Activated CD4-positive, CD25-positive, alpha-beta regulatory T cell (primary cell): ENCODE measurements at places on chromosomes 12 and 14.

DNA sequence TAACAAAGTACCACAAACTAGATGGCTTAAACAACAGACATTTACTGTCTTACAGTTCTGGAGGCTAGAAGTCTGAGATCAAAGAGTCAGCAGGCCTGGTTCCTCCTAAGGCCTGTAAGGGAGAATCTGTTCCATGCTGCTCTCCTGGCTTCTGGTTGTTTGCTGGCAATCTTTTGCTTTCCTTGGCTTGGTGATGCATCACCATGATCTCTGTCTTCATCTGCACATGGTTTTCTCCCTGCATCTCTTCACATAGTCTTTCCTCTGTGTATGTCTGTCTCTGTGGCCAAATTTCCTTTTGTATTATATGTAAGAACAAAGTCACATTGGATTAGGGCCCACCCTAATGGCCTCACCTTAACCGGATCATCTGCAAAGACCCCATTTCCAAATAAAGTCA, 168.5 kb downstream of the CAPZA3 start:
- DNase-seq, result no peak

DNA sequence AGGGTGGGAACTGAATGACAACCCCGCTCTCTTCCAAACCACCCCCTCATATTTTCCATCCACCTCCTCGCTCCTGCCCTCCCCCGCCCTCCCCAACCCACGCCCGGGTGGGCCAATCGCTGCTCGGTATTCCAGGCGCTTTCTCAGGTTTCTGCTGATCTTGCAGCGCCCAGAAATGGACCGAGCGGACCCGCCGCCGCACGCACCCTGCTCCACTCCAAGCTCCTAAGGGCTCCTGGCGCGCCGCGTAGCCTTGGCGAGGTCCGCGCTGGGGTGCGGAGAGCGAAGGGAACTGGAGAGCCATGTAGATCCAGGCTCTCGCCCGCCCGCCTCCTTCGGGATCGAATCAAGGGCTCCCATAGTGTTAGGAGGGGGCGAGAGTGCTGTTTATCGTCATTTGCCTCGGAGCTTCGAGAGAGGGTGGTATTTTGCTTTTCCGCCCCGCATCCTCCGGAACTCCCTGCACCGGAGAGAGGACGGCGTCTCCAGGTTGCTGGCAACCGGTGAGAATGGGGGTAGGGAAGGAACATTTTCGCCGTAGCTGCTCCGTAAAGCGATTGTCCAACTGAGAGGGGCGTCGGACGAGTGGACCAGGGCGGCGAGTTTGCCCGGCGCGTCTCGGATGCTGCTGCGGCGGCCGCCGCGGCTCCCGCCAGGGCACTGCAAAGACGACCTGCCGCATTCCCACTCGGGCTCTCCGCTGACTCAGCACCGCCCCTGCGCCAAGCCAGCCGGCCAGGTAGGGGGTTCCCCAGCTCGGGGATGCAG, at the start of gene KCNA1:
Gene KCNA1 (plus strand): TSS at position 172 of the 768 bp plus-strand sequence. CDS start 1,474 bp downstream, outside the sequence.
- DNase-seq, result no peak

- DNase-seq, result no peak
These were observed 36.3 kb downstream of the SDR9C7 start for GRCh38 chr12:56897844-56898361.

- DNase-seq, result no peak
These were observed 508.2 kb upstream of the ATP2B1 start for GRCh38 chr12:90216815-90217214.

GRCh38 chr14:100576091-100577085, 10.8 kb downstream of the BEGAIN start:
- DNase-seq, result no peak

GRCh38 chr14:103867523-103867953, 20.2 kb upstream of the PPP1R13B start:
- no peak for DNase-seq

DNA sequence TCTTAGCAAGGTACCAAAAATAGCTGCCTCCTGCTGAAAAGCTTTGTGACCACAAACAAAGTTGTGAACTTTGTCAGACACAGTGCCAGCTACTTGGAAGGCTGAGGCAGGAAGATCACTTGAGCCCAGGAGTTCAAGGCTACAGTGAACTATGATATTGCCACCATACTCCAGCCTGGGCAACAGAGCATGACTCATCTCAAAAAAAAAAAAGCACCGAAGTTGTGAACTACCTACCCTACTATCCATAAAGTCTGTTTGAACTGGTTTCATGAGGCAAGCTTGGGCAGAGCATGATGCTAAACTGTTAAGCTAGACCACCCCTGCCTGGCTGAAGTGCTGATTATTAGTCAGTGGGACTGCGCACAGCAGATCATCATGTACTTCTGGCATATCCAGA, 75.5 kb downstream of the RAD52 start:
- no peak for DNase-seq

GRCh38 chr14:20611277-20611676, 20.1 kb upstream of the RNASE12 start:
- DNase-seq, result no peak

GRCh38 chr12:3302401-3303041, 188.5 kb upstream of the PRMT8 start:
- no peak for DNase-seq

DNA sequence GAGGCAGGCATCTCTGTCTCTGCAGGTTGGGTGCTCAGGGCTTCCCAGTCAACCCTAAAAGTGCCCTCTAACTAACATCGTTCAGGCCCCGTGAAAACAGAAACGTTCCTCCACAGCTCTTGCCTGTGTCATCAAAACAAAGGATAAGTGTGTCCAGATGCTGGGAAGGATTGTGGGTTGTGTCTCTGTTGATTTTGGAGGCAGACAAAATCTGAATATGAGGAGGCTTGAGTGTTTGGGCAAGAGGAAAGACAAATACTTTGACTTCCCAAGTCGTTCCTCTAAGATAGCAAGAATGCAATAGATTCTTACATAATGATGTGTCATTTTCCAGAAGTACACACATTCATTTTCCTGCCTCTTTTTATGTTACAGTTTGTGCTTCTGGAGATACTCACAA, 52.9 kb downstream of the SERPINA3 start:
- DNase-seq, result no peak

GRCh38 chr14:93299866-93300265, 33.0 kb downstream of the BTBD7 start:
- no peak for DNase-seq
